ENCODE measurements at places on chromosomes 4 and X.
A peak's percentile ranks its signal among the peaks of the same experiment; 100 is the strongest.

GRCh38 chr4:2070421-2071251 is 11.5 kb downstream of the NAT8L start:
- DNase-seq: no peak

- DNase-seq: peak; percentile 65
Observed at GRCh38 chrX:150575419-150575814, 7.0 kb downstream of the MTM1 start.

DNA sequence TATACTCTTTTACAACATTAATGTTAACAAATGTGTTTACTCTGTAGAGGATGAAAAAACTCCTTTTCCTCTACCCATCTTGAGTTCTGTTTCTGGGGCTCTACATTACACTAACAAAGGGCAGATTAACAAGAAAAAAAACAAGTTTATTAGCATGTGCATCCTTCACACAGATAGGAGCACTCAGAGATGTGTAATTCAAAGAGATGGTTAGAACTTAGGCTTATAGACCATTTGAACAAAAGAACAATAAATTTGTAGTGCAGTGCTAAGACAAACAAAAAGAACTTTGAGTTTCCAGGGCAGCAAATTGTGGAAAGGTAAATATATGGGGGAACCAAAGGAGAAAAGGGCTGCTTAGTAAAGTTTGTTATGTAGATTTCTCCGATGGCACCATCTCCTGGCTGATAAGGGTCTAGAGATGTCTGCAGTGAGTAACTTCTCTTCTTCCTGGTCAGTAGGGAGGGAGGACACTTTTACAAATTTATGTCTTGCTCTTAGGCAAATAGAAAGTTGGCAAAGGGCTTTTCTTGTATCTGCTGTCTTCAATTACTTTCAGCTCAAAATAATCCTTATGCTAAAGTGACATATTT is 1249.9 kb upstream of the TENM3 start:
- DNase-seq: no peak

DNA sequence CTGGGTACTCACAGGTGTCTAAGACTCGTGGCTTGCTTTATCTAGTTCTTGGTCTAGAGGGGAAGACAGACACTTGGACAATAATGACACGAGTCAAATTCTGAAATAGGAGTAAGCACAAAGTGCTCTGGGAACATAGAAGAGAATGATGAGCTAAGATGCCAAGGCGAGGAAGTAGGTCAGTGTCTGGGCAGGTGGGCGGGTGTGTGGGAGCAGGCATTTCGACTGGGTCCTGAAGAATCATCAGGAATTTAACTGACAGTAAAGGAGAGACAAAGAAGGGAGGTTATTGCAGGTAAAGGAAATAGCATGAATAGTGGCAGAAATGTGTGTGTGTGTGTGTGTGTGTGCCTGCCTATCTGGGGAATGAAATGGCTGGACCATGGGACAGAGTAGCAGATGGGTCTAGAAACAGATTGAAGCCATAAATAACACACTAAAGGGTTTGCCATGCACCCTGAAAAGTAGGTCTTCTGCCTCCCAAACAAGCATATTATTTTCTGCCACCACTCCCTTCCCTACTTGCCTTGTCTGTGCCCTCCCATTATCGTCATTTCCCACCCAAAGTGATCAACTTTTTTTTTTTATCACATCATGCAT is 58.4 kb upstream of the SLC25A43 start:
- no peak for DNase-seq

GRCh38 chr4:141501931-141502330 is 134.5 kb upstream of the IL15 start:
- no peak for DNase-seq

GRCh38 chrX:2928583-2929434 is at the start of gene ARSD:
TSS of gene ARSD (minus strand) at chrX:2929339. CDS start at chrX:2929275, 64 bp downstream.
- no peak for DNase-seq

GRCh38 chr4:162239992-162240769 is 76.4 kb upstream of the FSTL5 start:
- DNase-seq: no peak

DNA sequence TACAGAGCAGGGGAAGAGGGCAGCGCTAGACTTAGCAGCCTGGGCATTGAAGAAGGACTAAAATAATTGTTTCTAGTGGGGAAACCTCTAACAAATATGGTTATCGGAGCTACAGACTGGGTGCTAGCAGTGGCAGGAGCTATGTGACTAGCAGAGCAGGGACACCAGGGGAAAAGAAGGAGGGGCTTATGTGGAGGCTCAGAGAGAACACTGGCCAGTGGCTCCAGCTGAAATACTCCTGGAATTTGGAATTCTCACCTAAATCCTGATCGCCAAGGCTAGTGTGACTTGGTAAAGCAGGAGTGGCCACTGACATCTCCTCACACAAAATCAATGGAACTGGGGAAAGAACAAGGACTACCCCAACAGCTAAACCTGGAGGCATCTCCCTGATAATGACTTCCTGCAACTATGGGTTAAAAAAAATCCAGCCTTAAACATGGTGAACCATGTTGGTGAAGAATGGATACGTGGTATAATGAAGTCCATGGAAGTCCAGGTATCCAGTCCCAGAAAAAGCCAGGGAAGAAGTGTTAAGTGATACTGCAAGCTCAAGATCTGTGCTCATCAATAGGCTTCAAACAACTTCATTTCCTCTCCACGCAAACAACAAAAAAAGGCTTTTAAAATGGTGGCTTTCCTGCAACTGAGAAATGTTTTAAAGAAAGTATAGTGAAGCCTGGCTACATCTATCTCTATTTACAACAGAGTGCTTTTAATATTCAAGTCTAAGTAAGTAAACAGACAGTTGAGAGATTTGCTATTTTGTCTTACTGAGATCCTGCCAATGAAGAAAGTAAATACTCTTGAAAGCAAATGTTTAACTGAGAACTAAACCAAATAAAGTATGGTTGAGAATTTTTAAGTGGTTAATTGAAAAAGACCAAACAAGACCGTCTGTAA is 1.8 kb downstream of the TAPT1 start:
- no peak for DNase-seq

All from NCI-H1105 treated with DMSO at 0.1 percent for 48 hours (cell line).